ENCODE measurements at places on chromosomes 11 and 22.

GRCh38 chr11:8095806-8096522, 15.0 kb downstream of the TUB start:
- DNase-seq = no peak

DNA sequence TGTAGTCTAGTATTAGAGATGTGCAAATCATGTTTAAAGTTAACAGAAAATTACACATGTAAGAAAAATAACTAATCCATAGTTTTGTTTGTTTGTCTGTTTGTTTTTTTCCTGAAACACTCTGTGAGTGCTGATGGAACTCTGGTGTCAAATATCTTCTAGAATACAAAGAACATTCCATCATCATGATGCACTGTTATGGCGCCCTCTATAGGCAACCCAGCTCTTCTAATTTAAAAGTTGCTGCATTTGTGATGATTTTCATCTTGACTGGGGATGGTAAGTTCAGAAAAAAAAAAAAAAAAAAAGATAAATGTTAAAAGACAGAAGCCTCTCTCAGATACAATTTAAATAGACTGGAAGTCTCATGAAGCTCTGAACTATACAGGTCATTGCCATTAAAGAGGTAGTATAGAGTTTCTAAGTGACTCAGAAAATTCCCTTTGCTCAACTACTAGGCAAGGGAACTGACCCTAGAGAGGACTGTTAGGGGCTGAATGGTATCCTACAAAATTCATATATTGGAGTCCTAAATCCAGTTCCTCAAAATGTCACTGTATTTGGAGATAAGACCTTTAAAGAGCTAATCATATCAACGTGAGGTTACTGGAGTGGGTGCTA, 597.2 kb upstream of the ANO3 start:
- no peak for DNase-seq

DNA sequence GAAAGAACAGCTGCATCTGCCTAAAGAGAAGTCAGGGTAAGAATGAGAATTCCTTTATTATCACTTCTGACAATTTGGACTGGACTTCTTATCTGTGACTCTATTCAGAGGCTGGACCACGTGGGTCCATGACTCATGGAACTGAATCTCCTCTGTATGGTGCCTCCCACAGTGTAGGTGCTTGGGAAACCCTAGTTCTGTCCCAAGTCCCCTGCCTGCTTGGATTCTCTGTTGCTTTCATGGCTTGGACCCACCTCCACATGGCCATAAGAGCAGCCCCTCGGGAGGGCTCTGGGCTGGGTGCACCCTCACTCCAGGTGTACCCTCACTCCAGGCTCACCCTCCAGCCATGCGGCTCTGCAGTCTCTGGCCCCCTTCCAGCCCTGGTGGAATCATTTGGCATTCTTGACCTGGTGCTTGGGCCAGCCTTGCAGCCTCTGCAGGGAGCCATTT, 153.4 kb downstream of the CACNA1I start:
- no peak for DNase-seq

DNA sequence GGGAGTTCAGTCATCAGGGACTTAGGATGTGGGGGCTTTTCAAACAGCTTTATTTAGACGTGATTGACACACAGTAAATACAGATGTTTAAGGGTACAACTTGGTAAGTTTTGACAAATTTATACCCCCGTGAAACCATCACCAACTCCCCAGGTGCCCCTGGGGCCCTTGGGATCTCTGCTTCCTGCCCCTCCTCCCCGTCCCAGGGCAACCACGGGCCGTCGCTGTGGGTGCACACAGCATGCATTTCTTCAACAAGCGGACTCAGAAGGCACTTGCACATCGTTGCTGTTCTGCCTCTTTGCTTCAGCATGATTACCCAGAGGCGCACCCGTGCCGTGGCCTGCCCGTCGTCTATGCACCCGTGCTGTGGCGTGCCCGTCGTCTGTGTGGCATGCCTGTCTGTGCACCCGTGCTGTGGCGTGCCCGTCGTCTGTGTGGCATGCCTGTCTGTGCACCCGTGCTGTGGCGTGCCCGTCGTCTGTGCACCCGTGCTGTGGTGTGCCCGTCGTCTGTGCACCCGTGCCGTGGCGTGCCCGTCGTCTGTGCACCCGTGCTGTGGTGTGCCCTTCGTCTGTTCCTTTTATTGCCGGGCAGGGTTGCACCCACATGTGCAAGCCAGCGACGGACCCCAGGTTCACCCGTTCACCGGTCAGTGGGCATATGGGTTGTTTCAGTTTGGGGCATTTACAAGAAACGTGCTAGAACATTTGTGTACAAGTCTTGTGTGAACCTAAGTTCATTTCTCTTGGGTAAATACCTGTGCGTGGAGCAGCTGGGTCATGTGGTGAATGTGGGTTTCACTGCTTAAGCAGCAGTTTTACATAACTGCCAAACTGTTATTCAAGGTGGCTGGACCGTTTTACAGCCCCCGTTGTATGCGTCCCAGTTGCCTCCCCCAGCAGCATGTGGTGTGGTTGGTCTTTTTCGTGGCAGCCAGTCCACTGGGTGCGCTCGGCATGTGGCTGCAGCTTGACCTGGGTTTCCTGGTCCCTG, 8.3 kb downstream of the CD81 start:
- no peak for DNase-seq

DNA sequence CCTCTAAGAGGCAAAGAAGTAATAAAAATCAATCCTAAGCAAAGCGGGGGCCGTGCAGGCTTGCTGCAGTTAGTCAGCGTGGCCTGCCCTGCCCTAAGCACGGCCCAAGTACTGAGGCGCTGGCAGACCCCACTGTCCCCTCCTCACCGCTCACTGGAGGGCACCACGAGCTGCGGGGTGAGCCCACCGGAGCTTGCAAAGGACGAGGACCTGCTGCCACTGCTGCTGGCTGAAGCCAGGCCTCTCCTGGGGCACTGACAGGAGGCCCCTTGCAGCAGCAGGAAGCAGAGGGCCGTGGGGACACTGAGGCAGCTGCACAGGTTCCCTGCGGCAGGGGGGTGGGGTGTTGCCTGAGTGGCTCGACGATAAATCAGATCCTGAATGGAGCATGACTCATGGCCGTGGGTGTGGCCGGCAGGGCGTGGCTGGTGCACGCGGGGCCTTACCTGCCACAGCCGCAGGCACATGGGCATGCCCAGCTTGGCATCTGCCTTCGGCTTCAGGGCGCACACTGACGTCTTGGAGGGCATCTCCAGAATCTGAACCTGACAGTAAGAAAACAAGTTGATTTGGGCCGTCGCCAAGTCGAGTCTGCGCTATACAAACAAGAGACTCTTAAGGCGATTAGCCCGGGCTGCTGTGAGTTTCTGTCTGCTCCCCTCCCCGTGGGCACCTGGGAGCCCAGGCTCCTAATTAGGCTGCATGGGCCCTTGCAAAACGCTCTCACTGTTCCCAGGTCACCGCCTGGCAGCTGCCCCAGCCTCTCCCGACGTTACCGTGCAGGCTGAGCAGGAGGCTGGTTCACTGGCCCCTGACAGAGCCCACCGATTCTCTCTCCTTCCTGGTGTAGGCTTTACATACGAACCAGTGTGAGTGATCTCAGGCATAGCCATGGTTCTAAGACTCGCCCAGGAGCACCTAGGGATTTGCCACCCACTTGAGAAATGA, 45.9 kb downstream of the TBX1 start:
- no peak for DNase-seq

GRCh38 chr11:83303316-83303715, 17.1 kb upstream of the CCDC90B start:
- DNase-seq = no peak

- DNase-seq = no peak
Measured at GRCh38 chr11:79331203-79331901, 109.5 kb downstream of the TENM4 start.

DNA sequence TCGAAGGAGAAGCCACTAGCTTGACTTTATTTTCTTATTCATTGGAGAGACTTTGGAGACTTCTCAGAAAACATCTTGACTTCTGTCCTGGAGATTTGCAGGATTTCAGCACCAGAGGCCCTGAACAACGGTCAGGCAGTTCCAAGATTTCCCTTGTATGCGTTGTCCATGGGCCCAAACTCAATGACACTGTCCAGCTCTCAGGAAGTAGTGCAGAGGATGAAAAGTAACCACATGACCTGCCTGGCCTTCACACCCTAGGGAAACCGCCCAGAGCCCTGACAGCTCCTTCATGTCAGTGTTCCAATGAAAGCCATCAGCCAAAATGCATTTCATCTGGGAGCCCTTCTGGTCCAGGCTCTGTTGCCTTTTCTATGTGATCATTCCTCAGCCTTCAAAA, 214.1 kb downstream of the BLID start:
- DNase-seq = no peak

- no peak for DNase-seq
Measured at GRCh38 chr11:64384981-64385944, 26.3 kb downstream of the RPS6KA4 start.

GRCh38 chr11:127133061-127133460, 132.5 kb upstream of the KIRREL3 start:
- no peak for DNase-seq

- DNase-seq = no peak
Measured at GRCh38 chr11:22808571-22809197, 20.9 kb downstream of the SVIP start.

GRCh38 chr22:50115693-50116092, 25.9 kb downstream of the MOV10L1 start:
- no peak for DNase-seq

- DNase-seq = no peak
Measured at GRCh38 chr22:21766691-21767462, 31.3 kb upstream of the YPEL1 start.

DNA sequence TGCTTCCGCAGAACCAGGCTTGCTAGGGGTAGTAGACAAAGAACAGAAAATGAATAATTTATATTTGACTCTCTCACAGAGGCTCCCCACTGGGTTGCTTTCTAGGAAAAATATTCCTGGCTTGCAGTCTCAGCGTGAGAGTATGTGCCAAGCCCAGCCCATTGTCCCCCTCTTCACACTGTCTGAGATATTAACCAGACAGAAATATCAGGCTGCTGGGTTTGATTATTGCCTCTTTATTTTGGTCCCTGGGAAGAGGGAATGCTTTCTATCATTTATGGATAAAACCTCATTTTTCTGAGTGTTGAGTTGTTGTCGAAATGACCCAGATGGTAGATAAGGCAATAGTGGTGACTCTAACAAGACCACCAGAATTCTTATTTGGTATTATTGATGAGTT, 367.9 kb downstream of the METTL15 start:
- no peak for DNase-seq

GRCh38 chr11:86745571-86745970, 54.8 kb upstream of the PRSS23 start:
- DNase-seq = no peak

DNA sequence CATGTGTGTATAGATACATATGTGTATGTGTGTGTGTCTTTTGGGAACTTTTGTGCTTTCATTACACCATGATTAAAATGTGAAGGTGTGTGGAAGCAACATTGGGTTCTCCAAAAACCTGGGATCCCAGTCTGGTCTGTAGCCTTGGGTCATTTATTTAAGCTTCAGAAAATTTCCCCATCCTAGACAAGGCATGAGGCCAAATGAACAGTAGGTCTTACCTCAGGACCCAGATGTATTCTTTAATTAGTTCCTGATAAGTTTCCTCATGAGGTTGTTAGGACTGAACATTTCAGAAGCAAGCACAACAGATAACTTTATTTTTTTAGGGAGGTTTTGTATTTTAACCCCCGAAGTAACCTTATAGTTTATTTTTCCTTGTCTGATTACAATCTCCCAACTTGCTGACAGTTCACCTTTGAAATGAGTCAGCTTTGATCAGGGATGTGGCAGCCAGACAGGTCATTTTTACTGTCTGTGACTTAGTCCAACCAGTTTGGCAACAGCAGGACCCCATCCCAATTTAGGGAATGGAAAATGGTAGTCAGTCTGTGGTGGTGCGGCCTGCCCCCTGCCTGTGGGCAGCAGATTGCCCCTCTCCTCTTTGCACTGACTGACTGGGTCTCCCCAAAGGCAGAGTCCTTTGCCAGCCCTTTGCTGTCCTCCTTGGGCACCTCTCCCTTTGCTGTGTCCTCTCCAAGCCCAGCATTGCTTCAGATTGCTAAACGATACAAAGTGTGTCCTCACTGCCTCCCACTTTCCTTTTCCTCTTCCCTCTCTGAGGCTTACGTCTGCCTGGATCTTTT, 88.3 kb downstream of the NAV2 start:
- DNase-seq = no peak

DNA sequence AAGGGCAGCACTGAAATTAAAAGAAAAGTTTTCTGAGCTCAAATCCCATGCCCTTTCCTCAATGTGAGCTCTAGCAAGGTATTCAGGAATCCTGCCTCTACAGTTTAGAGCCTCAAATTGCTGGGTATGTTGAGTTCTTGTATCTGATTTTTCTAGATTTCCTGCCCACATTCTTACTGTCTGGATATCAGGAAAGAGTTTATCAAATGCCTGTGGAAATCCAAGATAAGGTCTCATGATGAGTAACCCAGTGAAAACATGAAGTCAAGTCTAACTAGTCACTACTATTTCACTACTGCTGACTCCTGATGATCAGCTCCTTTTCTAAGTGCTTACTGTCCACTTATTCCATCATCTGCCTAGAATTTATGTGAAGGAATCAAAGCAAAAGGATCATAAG, 29.8 kb downstream of the LIMK2 start:
- DNase-seq = no peak

DNA sequence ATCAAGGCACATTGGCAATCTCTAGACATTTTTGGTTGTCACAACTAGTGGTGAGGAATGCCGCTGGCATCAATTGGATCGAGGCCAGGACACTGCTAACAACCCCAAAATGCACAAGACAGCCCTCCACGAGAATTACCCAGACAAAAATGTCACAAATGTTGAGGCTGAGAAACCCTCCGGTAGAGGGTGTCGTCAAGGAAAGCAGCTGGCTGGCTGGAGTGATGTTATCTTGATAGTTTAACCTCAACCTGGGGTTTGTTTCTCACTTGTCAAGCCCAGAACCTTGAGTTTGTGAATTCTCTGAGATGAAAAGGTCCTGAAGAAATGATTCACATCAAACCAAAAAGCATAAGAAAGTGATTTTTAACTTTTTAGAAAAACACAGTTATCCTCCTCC, 21.1 kb upstream of the TMPRSS13 start:
- peak; percentile 78 for DNase-seq

- no peak for DNase-seq
Measured at GRCh38 chr22:19889951-19890350, 35.3 kb upstream of the GNB1L start.

DNA sequence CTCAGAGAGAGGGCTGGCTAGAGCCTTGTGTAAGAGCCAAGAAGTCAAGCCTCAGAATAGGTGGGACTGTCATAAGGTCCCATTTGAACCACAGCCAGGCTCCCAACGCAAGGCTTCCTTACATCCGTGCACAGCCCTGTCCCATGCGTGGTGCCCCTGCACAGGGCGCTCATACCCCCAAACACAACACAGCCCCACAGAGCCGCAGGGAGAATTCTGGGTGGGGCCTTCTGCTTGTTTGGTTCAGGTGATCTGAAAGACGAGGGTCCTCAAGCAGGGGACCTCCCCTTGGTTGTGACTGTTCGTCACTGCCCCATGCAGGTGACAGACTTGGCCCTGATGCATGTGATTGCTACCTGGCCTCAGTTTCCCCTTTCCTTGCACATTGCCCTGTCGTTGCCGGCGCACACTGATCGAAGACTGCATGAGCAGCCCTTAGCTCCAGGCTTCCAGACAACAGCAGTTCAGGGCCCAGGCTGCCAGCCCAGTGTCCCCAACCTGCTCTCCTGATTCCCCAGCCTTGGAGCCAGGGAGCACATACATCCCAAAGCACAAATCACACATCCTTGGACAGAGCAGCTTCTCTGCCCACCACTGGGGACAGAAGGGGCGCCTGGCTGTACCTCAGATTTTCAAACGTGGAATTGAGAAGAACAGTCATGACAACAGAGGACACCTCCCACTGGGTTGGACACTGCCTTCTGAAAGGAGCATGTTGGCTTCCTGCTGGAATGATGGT, 22.1 kb downstream of the GNAZ start:
- DNase-seq = no peak

- DNase-seq = no peak
Measured at GRCh38 chr11:57464539-57465181, 4.3 kb downstream of the RTN4RL2 start.

Measured in naive thymus-derived CD4-positive, alpha-beta T cell (primary cell).